ENCODE measurements at places on chromosomes 11 and 22.

DNA sequence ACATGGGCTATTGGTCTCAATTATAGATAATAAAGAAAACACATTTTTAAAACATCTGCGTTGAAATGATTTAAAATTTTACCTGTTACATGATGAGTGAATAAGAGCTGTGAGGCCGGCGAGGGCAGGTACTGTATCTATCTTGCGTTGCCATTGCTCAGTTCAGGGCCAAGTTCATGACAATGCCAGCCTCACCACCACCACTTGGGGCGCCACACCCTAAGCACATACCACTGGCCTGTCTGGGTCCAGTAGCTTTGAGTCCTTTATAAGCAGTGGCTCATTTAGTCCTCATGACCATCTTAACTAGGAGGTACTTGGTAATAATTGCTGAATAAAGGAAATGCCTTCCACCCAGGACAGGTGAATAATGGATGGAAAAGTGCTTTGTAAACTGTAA lies 14.5 kb upstream of the MB start:
- H3K27me3 ChIP-seq, result no peaks in the 10 kb centered on the region
- no peak for DNase-seq
- no peak overlapping the region for H3K27ac ChIP-seq
- H3K4me1 ChIP-seq, result peaks cover 7% of the 10 kb centered on the region
- no peaks in the 10 kb centered on the region for H3K36me3 ChIP-seq

- DNase-seq, result no peak
- H3K4me1 ChIP-seq, result peaks cover 15% of the 10 kb centered on the region
- H3K4me3 ChIP-seq, result peak overlapping the region; percentile 66
- H3K36me3 ChIP-seq, result no peaks in the 10 kb centered on the region
- peak overlapping the region; percentile 87 for H3K27ac ChIP-seq
These were observed 5.2 kb downstream of the TMEM134 start for GRCh38 chr11:67463680-67464410.

DNA sequence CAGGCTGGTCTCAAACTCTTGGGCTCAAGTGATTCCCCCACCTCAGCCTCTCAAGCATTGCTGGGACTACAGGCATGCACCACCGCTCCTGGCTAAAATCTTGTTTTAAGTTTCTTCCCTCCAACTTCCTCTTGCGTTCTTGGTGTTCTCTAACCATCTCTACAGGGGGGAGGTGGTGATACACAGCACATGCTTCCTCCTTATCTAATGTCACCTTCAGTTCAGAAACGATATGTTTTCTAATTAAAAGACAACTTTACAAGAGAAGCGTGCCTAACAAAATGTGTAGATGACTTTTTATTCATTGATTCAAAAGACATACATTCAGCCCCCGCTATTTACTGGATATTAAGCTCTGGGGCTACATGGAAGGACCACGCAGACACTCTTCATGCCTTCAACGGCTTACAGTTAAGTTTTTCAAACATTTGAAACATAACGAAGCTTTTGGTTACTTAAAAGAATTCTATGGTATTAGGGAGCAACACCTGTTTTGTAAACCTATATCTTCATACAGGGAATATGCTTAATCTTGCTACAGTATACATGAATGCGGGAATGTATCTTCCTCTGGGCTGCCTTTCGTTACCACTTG lies 933 bp upstream of the DLAT start:
- H3K27ac ChIP-seq, result peak overlapping the region; percentile 91
- peaks cover 38% of the 10 kb centered on the region for H3K36me3 ChIP-seq
- no peaks in the 10 kb centered on the region for H3K4me1 ChIP-seq

GRCh38 chr11:18936002-18936673 lies 3.1 kb downstream of the MRGPRX1 start:
- H3K4me1 ChIP-seq, result no peaks in the 10 kb centered on the region
- no peak overlapping the region for H3K27ac ChIP-seq
- H3K36me3 ChIP-seq, result no peaks in the 10 kb centered on the region
- DNase-seq, result no peak

DNA sequence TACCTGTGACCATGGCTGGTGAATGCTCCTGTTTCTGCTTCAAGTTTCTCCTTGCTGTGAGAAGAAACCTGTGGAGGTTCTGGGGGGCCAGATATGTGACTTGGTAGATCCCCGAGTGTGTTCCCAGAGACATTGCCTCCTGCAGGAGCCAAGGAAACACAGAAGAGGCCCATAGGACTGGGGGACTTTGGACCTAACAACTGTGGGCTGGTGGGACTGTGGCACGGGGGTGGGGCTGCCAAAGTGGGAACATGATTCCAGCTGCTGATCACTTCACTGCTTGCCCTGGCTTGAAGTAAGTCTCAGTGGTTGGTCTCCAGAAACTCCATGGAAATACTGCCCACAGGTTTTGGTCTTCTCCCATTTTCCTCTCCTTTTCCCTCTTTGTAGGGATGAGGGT lies 4.1 kb upstream of the NR1H3 start:
- H3K36me3 ChIP-seq, result no peaks in the 10 kb centered on the region
- DNase-seq, result no peak
- no peaks in the 10 kb centered on the region for H3K27me3 ChIP-seq
- no peak overlapping the region for H3K27ac ChIP-seq
- peaks cover 46% of the 10 kb centered on the region for H3K4me1 ChIP-seq

- no peaks in the 10 kb centered on the region for H3K27me3 ChIP-seq
- H3K27ac ChIP-seq, result peak overlapping the region; percentile 70
- H3K4me1 ChIP-seq, result peaks cover 15% of the 10 kb centered on the region
- H3K4me3 ChIP-seq, result peak overlapping the region; percentile 59
- H3K36me3 ChIP-seq, result no peaks in the 10 kb centered on the region
These were observed 19.3 kb downstream of the CREB3L1 start for GRCh38 chr11:46296528-46297448.

DNA sequence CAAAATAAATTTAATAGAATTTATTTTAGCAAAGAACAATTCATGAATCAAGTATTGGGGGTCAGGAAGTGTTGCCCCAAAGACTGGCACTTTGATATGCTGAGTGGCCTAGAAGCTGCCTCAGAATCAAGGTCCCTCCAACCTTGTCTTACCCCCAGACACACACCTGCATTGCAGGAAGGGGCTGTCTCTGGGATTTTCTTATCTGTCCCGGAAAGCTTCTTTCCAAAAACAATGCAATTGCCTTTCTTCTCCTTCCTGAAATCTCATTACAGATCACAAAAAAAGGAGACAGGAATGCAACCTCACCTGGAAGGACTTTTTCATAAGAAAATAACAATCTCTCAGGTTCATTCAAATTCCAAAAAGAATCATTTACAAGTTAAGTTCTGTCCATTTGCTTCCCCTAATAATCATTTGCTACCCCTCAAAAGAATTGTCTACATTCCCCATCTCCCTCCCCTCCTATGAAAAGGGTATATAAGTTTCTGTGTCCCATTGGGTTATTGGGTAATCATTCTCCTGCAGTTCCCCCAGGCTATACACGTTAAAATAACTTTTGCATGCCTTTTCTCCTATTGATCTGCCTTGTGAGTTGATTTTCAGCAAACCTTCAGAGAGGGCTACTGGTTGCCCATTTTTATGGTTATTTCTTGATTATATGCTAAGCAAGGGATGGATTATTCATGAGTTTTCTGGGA lies 21.3 kb downstream of the OR10A6 start:
- no peak overlapping the region for H3K4me3 ChIP-seq
- DNase-seq, result no peak
- no peak overlapping the region for H3K27ac ChIP-seq
- no peaks in the 10 kb centered on the region for H3K36me3 ChIP-seq
- peaks cover 5% of the 10 kb centered on the region for H3K27me3 ChIP-seq

DNA sequence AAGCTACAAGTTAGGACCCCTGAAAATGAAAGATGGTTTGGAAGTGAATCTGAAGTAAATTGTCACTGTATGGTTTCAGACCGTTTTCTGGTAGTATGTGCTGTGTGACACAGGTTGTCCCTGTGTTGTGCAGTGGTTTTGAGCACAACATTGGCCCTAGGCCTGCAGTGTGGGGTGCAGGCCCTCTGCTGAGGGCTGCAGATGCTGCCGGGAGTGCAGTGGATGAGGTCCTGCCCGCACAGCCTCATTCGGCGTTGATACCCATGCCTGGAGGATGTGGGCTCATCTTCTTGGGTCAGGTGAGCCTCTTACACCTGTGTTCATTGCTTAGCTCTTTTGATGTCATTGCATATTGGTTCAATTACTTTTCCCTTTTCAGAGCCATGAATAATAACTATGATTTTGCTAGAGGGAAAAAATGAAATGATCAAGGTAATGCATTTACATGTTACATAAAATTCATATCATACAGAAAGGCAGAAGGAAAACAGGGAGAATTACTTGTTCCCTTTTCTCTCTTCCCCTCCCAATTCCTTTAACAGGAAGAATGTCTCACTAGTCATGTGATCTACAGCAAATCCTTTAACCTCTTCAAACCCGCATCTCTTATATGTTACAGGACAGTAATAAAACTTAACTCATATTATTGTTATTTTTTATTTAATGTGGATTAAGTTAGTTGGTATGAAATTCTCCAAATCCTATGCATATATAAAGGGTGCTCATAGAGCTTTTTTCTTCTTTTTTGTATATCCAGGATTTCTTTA lies 48.7 kb downstream of the PTPRJ start:
- H3K36me3 ChIP-seq, result no peaks in the 10 kb centered on the region
- no peaks in the 10 kb centered on the region for H3K4me1 ChIP-seq
- no peak for DNase-seq
- no peak overlapping the region for H3K4me3 ChIP-seq
- H3K27me3 ChIP-seq, result no peaks in the 10 kb centered on the region

DNA sequence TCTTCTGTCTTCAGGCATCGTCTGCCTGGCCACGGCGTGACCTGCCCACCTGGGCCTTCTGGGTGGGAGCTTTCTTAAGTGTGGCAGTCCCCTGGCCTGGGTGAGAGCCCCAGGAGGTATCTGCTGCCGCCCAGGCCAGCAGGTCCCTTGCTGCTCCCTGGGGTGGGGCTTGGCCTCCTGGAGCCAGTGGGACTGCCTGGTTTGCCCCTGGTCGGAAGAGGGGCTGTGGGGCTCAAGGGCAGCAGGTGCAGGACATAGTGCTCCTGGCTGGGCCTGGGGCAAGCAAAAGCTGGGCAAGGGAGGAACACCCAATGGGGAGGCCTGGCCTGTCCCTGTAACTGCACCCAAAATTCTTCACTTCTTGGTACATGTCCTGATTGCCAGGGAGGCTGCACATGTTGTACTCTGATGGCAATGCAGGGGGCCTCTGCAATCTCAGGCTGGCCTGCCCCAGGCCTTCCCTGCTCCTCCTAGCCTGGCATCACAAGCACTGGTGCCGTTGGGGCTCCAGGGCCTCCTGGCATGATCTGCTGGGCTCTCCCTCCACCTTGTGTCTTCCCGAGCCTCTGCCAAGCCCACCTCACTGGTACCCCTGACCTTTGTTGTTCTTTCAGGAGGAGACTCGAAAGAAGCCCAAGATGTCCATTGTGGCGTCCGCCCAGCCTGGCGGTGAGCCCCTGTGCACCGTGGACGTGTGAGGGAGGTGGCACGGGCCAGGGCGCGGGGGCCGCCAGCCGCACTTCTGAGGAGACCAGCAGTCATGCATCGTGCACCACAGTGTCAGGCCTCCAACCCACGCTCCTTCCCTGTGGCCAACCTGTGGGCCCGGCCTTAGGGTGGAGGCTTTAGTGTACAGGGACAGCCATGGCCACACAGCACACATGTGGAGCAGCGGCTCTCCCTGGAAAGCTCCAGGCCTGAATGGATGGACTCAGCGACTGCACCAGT lies 6.2 kb upstream of the RANBP1 start:
- peak; percentile 19 for DNase-seq
- no peaks in the 10 kb centered on the region for H3K4me1 ChIP-seq
- no peaks in the 10 kb centered on the region for H3K27me3 ChIP-seq
- no peak overlapping the region for H3K4me3 ChIP-seq

DNA sequence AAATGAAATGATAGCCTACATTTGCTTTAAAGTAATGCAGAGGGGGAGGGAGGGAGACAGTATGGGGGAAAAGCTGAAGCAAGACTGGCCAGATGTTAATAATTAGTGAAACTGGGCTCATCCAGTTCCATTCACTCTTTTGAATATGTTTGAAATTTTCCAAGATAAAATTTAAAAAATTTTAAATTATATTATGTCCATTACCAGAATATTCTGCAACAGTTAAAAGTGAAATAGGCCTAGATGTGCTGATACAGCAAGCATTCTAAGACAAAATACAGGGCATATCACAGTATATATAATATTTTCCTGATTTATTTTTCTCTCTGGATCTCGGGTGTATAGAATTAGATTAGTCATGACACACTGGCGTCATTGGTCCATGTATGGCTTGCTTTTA lies 13.6 kb upstream of the ZNRF3 start:
- H3K4me3 ChIP-seq, result no peak overlapping the region
- H3K4me1 ChIP-seq, result no peaks in the 10 kb centered on the region
- H3K27ac ChIP-seq, result no peak overlapping the region
- no peaks in the 10 kb centered on the region for H3K27me3 ChIP-seq

DNA sequence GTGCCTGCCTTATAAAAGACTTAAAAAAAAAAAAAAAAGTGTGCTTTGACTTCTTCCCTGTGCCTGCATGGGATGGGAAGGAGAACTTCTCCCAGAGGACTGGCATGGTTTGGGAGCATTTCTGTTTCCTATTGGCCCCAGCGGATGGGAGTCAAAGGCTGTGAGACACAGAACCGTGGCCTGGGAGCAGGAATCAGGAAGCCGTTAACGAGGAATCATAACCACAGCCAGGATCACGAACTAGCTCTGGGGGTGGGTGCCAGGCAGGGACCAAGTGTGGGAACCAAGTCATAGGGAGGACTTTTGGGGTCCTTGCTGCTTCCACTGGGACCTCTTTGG lies 526 bp downstream of the C1QTNF6 start:
- no peak for DNase-seq
- peaks cover 14% of the 10 kb centered on the region for H3K4me1 ChIP-seq
- H3K27me3 ChIP-seq, result no peaks in the 10 kb centered on the region
- H3K36me3 ChIP-seq, result no peaks in the 10 kb centered on the region
- H3K4me3 ChIP-seq, result no peak overlapping the region
- H3K27ac ChIP-seq, result peak overlapping the region; percentile 86

DNA sequence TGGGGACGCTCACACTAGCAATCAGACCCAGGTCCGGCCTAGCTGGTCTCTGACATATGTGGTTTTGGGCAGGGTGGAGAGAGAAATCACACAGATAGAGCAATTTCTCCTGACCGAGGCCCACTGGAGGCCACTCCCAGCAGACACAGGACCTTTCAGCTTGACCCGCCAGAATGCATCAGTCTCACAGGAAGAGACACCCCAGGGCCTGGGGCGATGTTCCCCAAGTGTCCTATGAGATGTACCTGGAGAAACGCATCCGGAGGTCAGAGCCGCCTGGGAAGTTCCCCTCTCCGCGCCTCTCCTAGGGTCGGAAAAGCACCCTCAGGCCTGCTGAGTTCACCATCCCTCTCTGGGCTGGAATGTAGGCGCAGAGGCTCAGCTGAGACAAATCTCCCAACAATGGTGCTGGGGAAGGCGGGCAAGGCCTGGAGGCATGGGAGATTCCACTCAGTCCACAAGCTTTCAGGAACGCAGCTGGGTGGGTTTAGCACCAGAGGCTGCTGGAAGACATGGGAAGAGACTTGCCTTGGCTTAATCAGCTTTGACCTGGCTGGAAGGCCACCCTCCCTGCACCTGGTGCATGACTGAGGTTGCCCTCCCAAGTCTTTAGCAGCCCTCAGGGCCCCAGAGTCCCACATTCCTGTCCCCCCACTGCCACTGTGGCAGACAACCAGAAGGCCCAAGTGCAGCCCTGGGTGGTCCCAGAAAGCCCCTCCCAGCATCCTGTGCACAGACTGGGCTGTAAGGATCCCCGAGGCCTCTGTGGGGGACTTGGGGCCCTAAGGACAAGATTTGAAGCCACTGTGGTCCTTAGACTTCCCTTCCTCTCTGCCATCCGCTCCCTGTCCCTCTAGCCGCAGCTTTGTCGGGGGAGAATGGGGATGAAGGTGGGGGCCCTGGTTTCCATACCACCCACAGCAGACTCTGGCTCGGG lies 57.5 kb downstream of the RTL6 start:
- no peaks in the 10 kb centered on the region for H3K27me3 ChIP-seq
- H3K36me3 ChIP-seq, result no peaks in the 10 kb centered on the region
- no peak overlapping the region for H3K27ac ChIP-seq

- H3K27me3 ChIP-seq, result no peaks in the 10 kb centered on the region
- no peaks in the 10 kb centered on the region for H3K36me3 ChIP-seq
- no peak overlapping the region for H3K27ac ChIP-seq
- no peak overlapping the region for H3K4me3 ChIP-seq
These were observed 194.4 kb upstream of the PGR start for GRCh38 chr11:101323997-101324396.
